ENCODE measurements at places on chromosomes 7 and 10.

- DNase-seq, result no peak
These were observed 64.9 kb upstream of the GPR22 start for GRCh38 chr7:107404740-107405537.

GRCh38 chr10:118674226-118674919, 78.9 kb upstream of the PRLHR start:
- DNase-seq, result no peak

- peak; percentile 58 for DNase-seq
These were observed 1.4 kb upstream of the LCOR start for GRCh38 chr10:96830511-96831199.

GRCh38 chr7:7103343-7104313, 78.7 kb upstream of the C1GALT1 start:
- no peak for DNase-seq

GRCh38 chr7:151423936-151424335, 14.1 kb upstream of the WDR86 start:
- no peak for DNase-seq

GRCh38 chr7:20348125-20348807, 17.6 kb downstream of the ITGB8 start:
- DNase-seq, result no peak

DNA sequence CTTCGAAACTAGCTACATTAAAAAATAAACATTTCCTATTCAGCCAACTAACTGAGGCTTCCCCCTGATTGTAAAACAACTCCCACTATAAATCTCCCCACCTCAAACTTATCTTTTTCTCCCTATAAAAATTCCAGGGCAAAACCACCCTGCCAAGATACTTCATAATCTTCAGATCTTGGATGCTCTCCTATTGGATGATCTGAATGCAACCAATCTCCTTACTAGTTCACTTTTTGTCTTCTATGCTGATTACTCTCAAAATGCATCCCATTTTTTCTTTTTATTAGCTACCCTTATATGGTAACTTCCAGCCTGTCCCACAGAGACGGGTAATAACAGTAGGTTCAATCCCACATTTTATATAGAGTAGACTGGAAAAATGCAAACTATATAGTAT, 15.0 kb upstream of the PRSS58 start:
- DNase-seq, result no peak

GRCh38 chr7:80977751-80978150, 58.9 kb upstream of the SEMA3C start:
- DNase-seq, result no peak

GRCh38 chr7:22772885-22773284, 45.9 kb downstream of the IL6 start:
- no peak for DNase-seq

DNA sequence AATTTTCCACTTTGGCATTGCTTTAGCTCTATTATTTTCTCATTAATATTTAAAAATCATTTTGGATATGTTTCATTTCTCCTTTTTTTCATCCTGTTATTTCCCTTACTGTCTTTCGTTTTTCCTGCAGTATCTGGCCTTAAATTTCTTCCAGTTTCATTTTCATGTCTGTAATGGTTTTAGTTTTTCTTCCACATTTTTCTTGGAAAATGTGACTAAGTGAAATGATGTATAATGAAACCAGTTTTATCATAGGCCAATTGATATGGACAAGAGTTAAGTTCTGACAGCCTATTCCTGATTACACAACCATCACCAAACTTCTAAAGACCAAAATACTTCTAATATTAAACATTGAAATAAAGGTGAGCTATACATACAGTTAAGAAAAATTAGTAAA, 158.5 kb downstream of the LHFPL3 start:
- DNase-seq, result no peak
